Activated B cell treated with CpG ODN at 0.5 μM for 24 hours (primary cell): ENCODE measurements at places on chromosomes 13 and 19. TPM values are rescaled to one million over a fixed set of nuclear protein-coding genes. Genes with fewer than 3 reads are reported as not detected.
A peak's percentile ranks its signal among the peaks of the same experiment; 100 is the strongest.

RFPL4AL1 gene
- total RNA-seq = not detected in 2 replicates

ZNF835 gene
- 5.5 and 5.7 TPM in 2 replicates for total RNA-seq

NR1H2 gene
- total RNA-seq = 66.9 and 79.5 TPM in 2 replicates

CLIP3 gene
- 0.20 and 0.62 TPM in 2 replicates for total RNA-seq

LILRB3 gene
- total RNA-seq = 0.37 and 1.1 TPM in 2 replicates

IGSF23 gene
- total RNA-seq = not detected in 2 replicates

KLK7 gene
- total RNA-seq = not detected in 2 replicates

GRCh38 chr19:4208385-4209094 lies 20.8 kb upstream of the EBI3 start:
- H3K27ac ChIP-seq = no peak overlapping the region
- peaks cover 3% of the 10 kb centered on the region for H3K4me1 ChIP-seq
- no peaks in the 10 kb centered on the region for H3K36me3 ChIP-seq
- DNase-seq = no peak

- H3K36me3 ChIP-seq = peaks cover 23% of the 10 kb centered on the region
- peaks cover 59% of the 10 kb centered on the region for H3K4me1 ChIP-seq
- H3K27me3 ChIP-seq = no peaks in the 10 kb centered on the region
- H3K4me3 ChIP-seq = peak overlapping the region; percentile 57
- peak; percentile 47 for DNase-seq
- peak overlapping the region; percentile 41 for H3K27ac ChIP-seq
Measured at GRCh38 chr19:4977299-4978174, 8.6 kb downstream of the KDM4B start.

- peak overlapping the region; percentile 52 for H3K27ac ChIP-seq
- peaks cover 15% of the 10 kb centered on the region for H3K27me3 ChIP-seq
- DNase-seq = no peak
- H3K4me3 ChIP-seq = peak overlapping the region; percentile 73
- H3K36me3 ChIP-seq = no peaks in the 10 kb centered on the region
Measured at GRCh38 chr13:110341445-110342244, 34.6 kb downstream of the COL4A2 start.

DNA sequence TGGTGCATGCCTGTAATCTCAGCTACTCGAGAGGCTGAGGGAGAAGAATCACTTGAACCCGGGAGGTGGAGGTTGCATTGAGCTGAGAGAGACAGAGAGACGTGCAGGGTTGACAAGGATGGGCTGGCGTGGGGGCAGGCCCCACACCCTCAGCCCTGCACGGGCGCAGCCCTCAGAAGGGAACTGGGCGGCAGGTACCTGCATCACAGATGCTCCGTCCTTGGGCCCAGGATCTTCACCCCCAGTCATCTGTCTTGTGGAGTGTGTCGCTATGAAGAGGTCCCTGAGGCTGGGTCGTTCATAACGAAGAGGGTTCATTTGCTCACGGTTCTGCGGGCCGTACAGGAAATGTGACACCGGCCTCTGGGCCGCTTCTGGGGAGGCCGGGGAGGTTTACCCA lies 20.3 kb downstream of the C2CD4C start:
- no peak overlapping the region for H3K4me3 ChIP-seq
- H3K27me3 ChIP-seq = peaks cover 31% of the 10 kb centered on the region
- H3K36me3 ChIP-seq = no peaks in the 10 kb centered on the region
- no peak overlapping the region for H3K27ac ChIP-seq
- no peaks in the 10 kb centered on the region for H3K4me1 ChIP-seq

DNA sequence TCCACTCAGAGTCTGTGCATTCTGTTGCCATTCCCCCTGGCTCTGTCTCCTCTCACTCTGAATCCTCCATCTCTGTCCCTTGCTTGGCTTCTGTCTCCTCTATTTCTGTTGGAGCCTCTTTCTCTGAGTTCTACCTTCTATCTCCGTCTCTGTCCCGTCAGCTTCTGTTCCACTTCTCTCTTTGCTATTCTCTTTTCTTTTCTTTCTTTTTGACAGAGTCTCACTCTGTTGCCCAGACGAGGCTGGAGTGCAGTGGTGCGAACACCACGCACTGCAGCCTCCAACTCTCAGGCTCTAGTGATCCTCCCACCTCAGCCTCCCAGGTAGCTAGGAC lies 33.8 kb upstream of the LRRC4B start:
- no peak overlapping the region for H3K27ac ChIP-seq
- no peaks in the 10 kb centered on the region for H3K36me3 ChIP-seq
- DNase-seq = no peak
- no peak overlapping the region for H3K4me3 ChIP-seq

- peaks cover 5% of the 10 kb centered on the region for H3K4me1 ChIP-seq
- no peak overlapping the region for H3K27ac ChIP-seq
- peaks cover 11% of the 10 kb centered on the region for H3K27me3 ChIP-seq
- no peak overlapping the region for H3K4me3 ChIP-seq
- no peaks in the 10 kb centered on the region for H3K36me3 ChIP-seq
Measured at GRCh38 chr19:57105976-57106721, 13.6 kb upstream of the USP29 start.
